ENCODE measurements at places on chromosomes 11 and 22.

GRCh38 chr11:28877340-28877739, 769.2 kb downstream of the METTL15 start:
- DNase-seq, result no peak

DNA sequence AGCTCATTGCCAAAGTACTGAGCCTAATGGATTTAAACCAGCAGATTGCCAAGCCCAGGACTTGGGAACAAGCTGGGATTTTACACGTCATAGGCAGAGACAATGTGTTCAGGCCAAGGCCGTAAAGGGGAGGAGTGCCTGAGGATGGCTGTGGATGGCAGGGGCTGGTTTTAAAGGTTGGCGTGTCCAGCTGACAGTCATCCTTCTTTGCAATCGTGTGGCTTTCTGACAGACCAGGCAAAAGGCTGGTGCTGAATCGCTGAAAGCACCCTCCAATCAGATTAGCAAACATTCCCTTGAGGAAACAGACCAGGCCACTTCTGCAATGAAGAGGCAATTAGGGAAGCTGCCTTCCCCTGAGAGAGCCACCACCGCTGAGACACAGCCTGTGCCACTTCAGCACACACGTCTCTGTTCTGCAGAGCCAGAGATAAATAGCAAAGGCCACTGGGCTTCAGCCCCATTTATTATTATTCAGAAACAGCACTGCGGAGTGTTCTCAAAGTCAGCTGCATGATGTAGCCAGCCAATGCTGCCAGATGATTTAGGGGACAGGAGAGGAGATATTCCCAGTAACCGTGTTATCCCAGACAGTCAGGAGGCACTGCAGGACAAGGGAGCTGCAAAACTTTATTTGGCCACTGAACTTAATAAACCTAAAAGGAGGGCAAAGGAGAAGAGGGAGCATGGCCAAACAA, 54.2 kb upstream of the CSNK2A3 start:
- DNase-seq, result no peak

- no peak for DNase-seq
These were observed 6.3 kb downstream of the PC start for GRCh38 chr11:66951927-66952337.

- no peak for DNase-seq
These were observed 28.7 kb downstream of the FCHSD2 start for GRCh38 chr11:73113426-73113825.

- no peak for DNase-seq
These were observed 296.0 kb upstream of the NARS2 start for GRCh38 chr11:78870655-78871054.

DNA sequence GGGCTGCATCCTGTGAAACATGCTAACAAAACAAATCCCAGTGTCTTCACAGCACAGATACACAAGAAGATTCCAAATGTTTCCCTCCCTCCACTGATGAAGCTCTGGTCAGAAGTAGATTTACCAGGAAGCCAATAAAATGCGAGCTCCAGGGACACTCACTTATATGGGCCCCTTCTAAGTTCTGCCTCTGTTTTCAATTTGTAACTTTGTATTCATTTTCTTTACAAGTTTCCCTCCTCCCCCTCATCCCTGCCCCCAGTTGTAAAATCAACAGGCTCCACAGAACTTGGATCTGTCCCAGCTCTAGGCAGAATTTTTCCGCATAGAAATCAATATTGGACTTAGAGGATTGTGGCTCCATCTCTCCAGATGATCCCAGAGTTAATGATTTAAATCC, 48.1 kb upstream of the ME3 start:
- DNase-seq, result no peak

Data from OCI-M1 (cell line).